ENCODE measurements at places on chromosomes 16 and 17. TPM values are rescaled to one million over a fixed set of nuclear protein-coding genes. Genes with fewer than 3 reads are reported as not detected.

Gene CDH11
- not detected for total RNA-seq

Gene ZNF624
- 4.1 TPM for total RNA-seq

DNA sequence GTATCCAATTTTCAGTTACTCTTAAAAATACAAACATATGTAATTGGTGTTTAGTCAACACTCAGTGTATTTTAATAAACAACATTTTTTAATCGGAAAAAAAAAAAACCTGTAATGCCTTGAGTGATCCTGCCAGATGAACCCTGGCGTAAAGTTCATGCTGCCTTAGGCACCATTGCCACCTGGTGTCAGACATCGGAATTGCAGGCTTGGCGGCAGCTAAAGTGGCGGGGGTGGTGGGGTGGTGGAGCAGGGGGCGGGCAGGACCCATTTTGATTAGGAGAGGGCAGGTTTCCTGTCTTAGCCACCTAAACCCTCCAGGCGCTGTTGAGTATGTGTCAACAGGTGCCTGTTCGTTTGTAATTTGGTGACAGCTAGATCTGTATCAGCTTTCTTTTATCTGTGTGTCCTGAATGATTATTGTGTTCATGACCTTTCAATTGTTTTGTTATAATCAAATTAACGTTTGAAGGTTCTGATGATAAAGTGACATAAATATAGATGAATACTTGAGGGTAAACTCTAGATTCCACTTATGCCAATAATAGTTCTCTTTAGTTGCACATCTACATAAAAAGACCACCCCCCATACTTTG lies 588.7 kb downstream of the CDH13 start:
- DNase-seq, result peak; percentile 64

- DNase-seq, result no peak
Measured at GRCh38 chr17:81420769-81421462, 25.7 kb downstream of the BAHCC1 start.

GRCh38 chr16:10876799-10877341 lies at the start of gene CIITA:
Gene CIITA, plus strand, starts transcription at chr16:10877202. Its CDS starts 129 bp downstream, at chr16:10877331.
- DNase-seq, result peak; percentile 84

DNA sequence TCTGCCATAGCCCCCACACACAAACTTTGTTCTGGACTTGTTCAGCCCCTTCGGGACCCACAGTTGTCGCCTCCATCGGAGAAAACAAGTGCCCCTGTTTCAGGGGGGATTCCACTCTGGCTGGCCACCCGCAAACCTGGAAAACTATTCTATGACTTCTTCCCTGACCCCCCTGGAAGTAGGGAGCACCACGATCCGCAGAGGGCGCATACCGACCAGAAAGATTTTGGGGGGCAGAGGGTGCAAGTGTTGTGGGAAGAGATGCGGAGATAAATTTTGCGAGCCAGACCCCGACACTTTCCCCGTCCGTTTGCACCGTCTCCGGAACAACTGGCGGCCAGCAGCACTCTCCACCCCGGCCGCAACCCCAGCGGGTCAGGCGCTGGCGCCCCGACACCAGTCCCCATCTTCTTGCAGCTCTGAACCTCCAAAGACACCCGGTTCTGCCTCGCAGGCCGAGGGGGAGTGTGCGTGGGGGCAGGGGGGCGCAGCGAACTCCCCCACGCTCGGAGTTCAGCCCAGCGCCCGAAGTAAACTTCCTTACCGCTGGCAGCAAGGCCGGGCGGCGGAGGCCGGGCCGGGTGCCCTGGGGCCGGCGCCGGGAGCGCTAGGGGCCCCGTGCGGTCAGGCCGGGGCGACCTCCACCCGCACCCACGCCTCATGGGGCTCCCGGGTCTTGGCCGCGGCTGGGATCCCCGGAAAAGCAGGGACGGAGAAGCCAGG lies 744 bp downstream of the SALL1 start:
- DNase-seq, result no peak

GRCh38 chr16:48136547-48137360 lies 19.0 kb downstream of the ABCC12 start:
- no peak for DNase-seq

- no peak for DNase-seq
Measured at GRCh38 chr16:64654178-64654577, 467.7 kb downstream of the CDH11 start.

- DNase-seq, result peak; percentile 35
Measured at GRCh38 chr16:22008215-22009059, 526 bp downstream of the MOSMO start.

Gene ZMYND15
- total RNA-seq, result not detected

Gene C16orf46
- 0.23 TPM for total RNA-seq
